Omental fat pad (tissue), 4 donors: ENCODE measurements at places on chromosomes 3 and 15.

DNA sequence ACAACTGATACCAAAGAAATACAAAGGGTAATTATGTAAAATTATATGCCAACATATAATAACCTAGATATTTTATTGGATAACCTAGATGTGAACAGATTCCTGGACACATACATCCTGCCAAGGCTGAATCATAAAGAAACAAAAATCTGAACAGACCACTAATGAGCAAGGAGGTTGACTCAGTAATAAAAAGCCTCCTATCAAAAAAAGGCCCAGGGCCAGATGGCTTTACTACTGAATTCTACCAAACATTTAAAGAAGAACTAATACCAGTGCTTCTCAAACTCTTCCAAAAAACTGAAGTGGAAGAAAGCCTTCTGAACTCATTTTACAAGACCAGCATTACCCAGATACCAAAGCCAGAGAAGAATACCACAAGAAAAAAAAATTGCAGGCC is 32.4 kb downstream of the THBS1 start:
- DNase-seq = no peak

GRCh38 chr3:177295116-177295515 is 97.8 kb upstream of the TBL1XR1 start:
- DNase-seq = no peak

DNA sequence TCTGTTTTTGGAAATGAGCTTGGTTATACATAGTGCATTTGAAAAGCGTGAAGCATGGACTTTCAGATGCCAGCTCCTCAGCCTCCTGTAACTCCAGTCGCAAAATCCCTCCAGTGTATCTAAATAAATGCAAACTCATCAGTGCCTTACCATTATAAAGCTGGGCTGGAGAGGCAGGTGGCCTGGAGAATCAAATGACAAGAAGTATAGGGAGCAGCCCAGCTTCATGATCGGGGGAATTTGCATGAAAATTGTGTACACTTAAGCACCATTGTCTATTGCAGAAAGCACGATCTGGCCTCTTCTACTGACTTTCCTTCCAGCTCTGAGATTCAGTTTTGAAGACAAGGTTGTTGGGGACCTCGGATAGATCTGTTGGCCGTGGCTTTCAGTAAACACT is 71.7 kb downstream of the IGF1R start:
- DNase-seq = no peak

GRCh38 chr3:99854756-99855298 is 37.2 kb downstream of the CMSS1 start:
- DNase-seq = no peak

DNA sequence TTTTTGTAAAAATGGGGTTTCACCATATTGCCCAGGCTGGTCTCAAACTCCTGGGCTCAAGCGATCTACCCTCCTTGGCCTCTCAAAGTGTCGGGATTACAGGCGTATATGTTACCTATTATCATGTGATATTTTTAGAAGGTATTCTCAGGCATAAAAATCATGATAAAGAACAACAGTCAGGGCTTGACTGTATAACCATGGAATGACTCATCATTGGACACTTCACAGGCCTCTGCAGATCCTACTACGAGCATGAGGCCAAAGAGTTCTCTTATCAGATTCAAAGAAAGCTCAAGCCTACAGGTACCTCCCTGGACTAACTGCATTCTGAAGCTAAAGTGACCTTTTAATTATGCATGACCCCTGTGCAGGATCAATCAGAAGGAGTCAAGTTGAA is 91.7 kb upstream of the PRICKLE2 start:
- no peak for DNase-seq

DNA sequence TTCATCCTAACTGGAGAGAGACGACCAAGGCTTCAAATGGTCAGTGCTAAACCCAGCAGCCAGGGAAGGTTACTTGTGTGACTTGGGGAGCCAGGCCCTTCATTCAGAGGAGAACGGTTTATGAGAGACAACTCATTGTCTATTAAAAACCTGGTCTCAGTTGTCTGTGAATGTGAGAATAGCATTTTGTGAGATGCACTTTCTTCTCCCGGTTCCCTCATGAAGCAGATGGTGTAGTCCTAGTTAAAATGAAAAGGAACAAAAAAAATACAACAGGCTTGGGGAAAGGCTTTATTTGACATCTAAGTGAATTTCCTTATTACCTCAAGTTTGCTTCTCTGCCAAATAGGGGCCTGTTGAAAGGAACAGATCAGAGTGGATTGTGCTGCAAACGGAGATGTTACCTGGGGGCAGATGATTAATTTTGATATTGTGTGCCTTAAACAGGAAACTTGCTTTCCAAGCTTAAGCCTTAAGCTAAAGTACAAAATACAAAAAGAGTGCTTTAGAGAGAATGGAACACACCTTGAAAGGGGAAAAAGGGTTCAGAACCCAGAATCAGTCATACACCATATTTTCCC is 202.7 kb upstream of the BHLHE40 start:
- DNase-seq = no peak

- DNase-seq = no peak
Measured at GRCh38 chr3:63387568-63387967, 109.5 kb downstream of the SYNPR start.

DNA sequence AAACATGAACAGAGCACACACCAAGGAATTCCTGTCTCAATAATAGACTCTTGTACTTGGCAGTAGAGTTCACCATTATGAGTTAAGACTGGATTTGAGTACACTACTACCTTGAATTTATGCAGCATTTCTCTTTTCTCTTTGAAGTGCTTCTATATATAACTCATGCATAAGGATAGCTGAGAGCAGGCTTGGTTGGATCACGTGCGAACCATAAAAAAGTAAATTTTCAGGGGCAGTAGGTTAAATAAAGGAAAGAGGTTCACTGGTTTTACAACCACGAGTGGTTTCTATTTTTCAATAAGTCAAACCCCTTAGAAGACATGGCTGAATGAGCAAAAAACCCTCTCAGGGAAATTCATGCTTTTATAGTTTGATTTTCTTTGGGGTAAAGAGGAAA is 28.6 kb upstream of the PDZRN3 start:
- DNase-seq = no peak

DNA sequence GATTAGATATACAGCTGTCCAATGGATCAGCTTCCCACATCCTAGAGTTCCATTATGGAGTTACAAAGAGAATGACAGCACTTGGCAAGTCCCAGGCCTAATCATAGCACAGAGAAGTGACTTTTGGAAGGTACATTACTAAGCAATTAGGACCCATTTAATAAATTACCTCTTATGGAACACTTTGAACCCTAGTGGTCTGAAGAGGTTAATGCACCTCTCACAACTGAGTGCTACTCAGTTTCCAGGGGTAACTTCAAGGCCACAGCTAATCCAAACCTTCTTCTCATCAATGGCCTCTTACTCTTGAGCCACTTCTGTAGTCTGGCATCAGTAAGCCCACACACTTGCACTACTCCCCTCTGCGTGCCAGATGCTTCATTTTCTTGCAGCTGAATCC is 34.9 kb upstream of the MEIS2 start:
- DNase-seq = no peak

DNA sequence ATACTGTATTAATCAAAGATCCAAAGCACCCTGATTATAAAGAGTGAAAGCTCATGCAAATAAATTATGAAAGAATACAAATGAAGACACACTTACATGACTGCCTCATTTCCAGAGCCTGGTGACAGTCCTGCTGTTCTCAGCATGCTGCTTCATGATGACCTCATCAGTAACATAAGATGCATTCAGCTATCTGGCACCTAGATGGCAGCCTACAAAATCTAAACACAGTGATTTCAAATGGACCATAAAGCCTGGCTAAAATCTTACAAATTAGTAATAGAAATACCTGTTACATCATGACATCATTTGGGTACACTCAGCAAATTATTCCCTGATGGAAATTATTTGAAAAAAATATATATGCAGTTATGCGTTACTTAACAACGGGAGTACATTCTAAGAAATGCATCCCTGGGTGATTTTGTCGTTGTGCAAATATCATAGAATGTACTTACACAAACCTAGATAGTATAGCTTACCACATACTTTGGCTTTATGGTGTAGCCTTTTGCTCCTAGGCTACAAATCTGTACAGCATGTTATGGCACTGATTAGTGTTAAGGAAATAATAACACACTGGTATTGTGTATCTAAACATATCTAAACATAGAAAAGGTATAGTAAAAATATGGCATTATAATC is 207.2 kb downstream of the EPHA3 start:
- DNase-seq = no peak

GRCh38 chr15:52232327-52232726 is 41.1 kb upstream of the GNB5 start:
- no peak for DNase-seq
